H9 (cell line): ENCODE measurements at places on chromosomes 2 and 18. TPM values are rescaled to one million over a fixed set of nuclear protein-coding genes. Genes with fewer than 3 reads are reported as not detected.

GRCh38 chr2:216130346-216130971, 21.3 kb downstream of the XRCC5 start:
- H3K4me3 ChIP-seq: no peak overlapping the region
- no peak for DNase-seq
- no peaks in the 10 kb centered on the region for H3K4me1 ChIP-seq

- H3K27ac ChIP-seq: no peak overlapping the region
- peak overlapping the region; percentile 46; the same call in 1 of the 3 replicates for H3K4me3 ChIP-seq
- H3K36me3 ChIP-seq: no peaks in the 10 kb centered on the region
- DNase-seq: peak; percentile 75
- H3K27me3 ChIP-seq: no peaks in the 10 kb centered on the region
These were observed 69.3 kb downstream of the MARCO start for GRCh38 chr2:119011162-119011909.

GRCh38 chr2:216516730-216517350, 18.2 kb downstream of the RPL37A start:
- no peak for DNase-seq
- no peaks in the 10 kb centered on the region for H3K27me3 ChIP-seq
- no peaks in the 10 kb centered on the region for H3K4me1 ChIP-seq
- no peak overlapping the region for H3K27ac ChIP-seq
- no peak overlapping the region for H3K4me3 ChIP-seq

GRCh38 chr2:130918393-130918792, 81.7 kb downstream of the ARHGEF4 start:
- H3K4me3 ChIP-seq: no peak overlapping the region
- no peaks in the 10 kb centered on the region for H3K4me1 ChIP-seq
- H3K27ac ChIP-seq: no peak overlapping the region
- H3K27me3 ChIP-seq: no peaks in the 10 kb centered on the region; the same call in 1 of the 2 replicates
- H3K36me3 ChIP-seq: no peaks in the 10 kb centered on the region

- H3K36me3 ChIP-seq: peaks cover 2% of the 10 kb centered on the region
- no peak overlapping the region for H3K4me3 ChIP-seq
- no peak for DNase-seq
- H3K27ac ChIP-seq: no peak overlapping the region
These were observed 4.7 kb upstream of the MYCN start for GRCh38 chr2:15935675-15936074.

DNA sequence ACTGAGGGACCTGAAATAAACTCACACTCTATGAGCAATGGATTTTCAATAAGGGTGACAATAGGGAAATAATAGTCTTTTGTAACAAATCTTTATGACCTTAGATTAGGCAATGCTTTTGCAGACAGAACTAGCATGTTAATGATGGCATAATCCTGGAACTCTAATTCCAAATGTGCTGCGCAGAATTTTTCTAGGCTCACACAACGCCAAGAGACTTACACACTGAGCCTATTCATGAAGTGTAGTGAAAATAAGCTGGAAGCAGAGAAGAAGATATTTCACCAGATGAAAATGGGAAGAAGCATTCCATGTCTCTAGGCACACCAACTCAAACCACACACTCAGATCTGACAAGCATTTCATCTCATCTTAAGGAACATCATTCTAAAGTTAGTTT, 178.5 kb downstream of the L3MBTL4 start:
- no peaks in the 10 kb centered on the region for H3K27me3 ChIP-seq
- H3K4me3 ChIP-seq: no peak overlapping the region
- H3K27ac ChIP-seq: no peak overlapping the region
- no peak for DNase-seq
- H3K36me3 ChIP-seq: peaks cover 4% of the 10 kb centered on the region; the same call in 1 of the 2 replicates

- peaks cover 3% of the 10 kb centered on the region; the same call in 1 of the 2 replicates for H3K4me1 ChIP-seq
- DNase-seq: no peak
- H3K36me3 ChIP-seq: peaks cover 14% of the 10 kb centered on the region
These were observed 159.5 kb downstream of the COL4A4 start for GRCh38 chr2:227004482-227004881.

DNA sequence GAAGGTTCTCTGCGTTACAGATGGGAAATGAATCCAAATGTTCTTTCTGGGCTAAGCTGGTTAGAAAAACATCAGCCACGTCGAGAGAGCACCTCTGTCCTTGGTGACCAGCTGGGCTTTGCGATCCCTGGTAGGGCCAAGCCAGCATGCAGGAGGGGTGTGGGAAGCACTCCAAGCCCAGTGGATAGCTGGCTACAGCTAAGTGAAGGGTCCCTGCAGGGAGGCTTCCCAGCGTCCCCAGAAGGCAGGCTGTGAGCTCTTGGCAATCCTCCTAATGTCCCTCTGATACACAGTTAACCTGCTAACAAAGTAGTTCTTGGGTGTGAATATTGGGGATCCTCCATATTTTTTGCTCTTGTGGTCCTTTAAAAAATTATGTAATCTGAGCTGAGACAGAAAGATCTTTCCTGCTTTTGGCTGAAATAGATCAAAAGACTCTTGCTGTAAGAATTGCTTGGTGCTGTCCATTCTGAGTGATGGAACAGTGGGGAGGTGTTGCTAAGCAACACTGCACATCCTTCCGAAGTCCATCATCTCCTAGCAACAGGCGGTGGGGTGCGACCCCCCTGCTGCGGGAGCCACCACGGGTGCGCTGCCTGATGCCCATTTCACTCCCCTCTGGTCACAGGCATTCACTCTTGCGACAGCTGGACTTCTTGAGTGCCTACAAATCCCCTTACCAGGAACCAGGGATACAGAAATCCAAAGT, 88.5 kb upstream of the UXS1 start:
- no peak for DNase-seq
- no peaks in the 10 kb centered on the region for H3K36me3 ChIP-seq
- no peak overlapping the region for H3K27ac ChIP-seq
- H3K4me3 ChIP-seq: no peak overlapping the region

DNA sequence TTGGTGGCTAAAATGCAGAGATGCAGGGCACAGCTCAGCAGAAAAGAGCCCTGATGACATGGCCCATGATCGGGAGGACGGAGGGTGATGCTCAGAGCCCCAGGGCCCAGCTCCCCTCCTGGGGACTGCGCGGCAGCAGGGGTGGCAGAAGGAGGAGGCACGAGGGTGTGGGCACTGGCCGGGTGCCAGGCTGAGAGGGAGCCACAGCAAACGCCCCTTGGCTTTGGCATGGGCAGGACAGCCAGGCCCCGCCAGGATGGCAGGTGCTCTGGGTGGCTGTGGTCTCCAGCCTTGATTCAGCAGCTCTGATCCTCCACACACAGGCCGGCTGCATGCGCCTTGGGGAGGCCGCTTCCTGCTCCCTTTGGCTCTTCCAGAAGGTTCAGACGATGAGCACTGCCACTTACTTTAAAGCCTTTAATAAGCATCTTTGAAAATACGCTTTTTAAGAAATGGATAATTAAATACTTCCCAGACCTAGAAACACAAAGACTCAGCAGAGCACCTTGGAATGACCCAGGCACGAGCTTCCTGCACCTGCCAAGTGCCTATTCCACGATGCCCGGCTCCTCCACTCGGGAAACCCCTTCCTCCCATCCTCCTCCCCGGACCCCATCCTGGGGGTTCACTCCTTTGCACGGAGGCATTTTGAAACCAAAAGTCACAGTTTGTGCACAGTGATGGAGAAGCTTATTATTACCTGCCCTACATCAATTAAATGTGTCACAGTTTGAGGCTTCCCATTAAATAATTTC, 78.5 kb upstream of the SNTG2 start:
- H3K4me1 ChIP-seq: no peaks in the 10 kb centered on the region
- peak; percentile 18 for DNase-seq
- no peaks in the 10 kb centered on the region for H3K27me3 ChIP-seq
- H3K27ac ChIP-seq: no peak overlapping the region

GRCh38 chr2:33069894-33070651, 123.3 kb downstream of the LTBP1 start:
- no peak overlapping the region for H3K4me3 ChIP-seq
- no peak for DNase-seq
- no peaks in the 10 kb centered on the region for H3K36me3 ChIP-seq
- no peaks in the 10 kb centered on the region for H3K27me3 ChIP-seq

GRCh38 chr18:51426996-51427395, 229.5 kb upstream of the MEX3C start:
- H3K27ac ChIP-seq: no peak overlapping the region
- H3K4me1 ChIP-seq: 0 out of 2 replicates have a peak, but pooled peaks cover 3% of the 10 kb centered on the region
- peaks cover 3% of the 10 kb centered on the region; the same call in 1 of the 2 replicates for H3K36me3 ChIP-seq
- H3K4me3 ChIP-seq: no peak overlapping the region
- no peaks in the 10 kb centered on the region for H3K27me3 ChIP-seq

GRCh38 chr2:65969161-65969560, 465.8 kb upstream of the MEIS1 start:
- H3K27ac ChIP-seq: no peak overlapping the region
- peaks cover 16% of the 10 kb centered on the region for H3K36me3 ChIP-seq
- no peak overlapping the region for H3K4me3 ChIP-seq

DNA sequence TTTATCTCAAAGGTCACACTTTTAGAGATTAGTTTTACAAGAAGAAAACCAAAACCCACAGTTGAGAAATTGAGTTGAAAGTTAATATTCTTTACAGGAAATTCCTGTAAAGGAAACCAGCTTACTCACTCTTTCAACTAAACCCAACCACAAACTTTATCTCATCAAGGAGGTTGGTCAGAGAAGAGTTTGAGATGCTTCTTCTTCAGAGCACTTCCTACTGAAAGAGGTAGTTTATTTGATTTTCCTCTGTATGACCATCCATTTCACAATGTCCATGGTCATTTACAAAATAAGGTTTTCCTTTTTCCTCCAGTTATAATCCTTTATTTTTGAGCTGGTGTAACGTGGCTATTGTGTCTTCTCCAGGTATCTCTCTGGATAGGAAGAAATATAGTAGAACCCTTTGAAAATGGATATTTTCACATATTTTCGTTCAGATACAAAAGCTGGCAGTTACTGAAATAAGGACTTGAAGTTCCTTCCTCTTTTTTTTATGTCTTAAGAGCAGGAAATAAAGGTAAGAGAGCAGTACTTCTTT, 4.5 kb upstream of the IL18RAP start:
- no peak overlapping the region for H3K4me3 ChIP-seq
- H3K27me3 ChIP-seq: no peaks in the 10 kb centered on the region
- no peaks in the 10 kb centered on the region for H3K36me3 ChIP-seq
- H3K4me1 ChIP-seq: no peaks in the 10 kb centered on the region
- H3K27ac ChIP-seq: no peak overlapping the region
- DNase-seq: no peak

DNA sequence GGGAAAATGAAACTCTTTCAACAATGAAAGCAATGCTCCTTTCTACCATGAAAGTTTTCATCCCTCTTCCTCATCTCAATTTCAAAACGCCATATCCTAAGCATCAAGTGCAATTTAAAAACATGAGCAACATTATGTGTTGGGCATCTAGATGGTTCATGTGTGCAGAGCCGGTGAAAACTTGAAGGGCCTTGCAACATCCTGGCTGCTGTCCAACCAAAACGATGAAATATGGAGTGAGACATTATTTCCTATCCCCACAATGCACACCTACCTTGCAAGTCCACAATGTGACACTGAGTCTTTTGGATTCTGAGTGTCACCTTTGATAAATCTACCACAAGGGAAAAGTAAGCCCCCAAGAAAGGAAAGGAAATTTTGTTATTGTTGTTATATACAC, 110.0 kb downstream of the NCKAP5 start:
- no peak for DNase-seq
- no peaks in the 10 kb centered on the region for H3K27me3 ChIP-seq
- no peaks in the 10 kb centered on the region for H3K4me1 ChIP-seq
- no peak overlapping the region for H3K27ac ChIP-seq
- H3K4me3 ChIP-seq: no peak overlapping the region

- H3K4me3 ChIP-seq: no peak overlapping the region
- no peak for DNase-seq
- no peaks in the 10 kb centered on the region for H3K27me3 ChIP-seq
- no peaks in the 10 kb centered on the region; the same call in 2 of the 3 replicates for H3K36me3 ChIP-seq
- no peak overlapping the region for H3K27ac ChIP-seq
These were observed 229.7 kb downstream of the DYSF start for GRCh38 chr2:71683070-71683469.

DNA sequence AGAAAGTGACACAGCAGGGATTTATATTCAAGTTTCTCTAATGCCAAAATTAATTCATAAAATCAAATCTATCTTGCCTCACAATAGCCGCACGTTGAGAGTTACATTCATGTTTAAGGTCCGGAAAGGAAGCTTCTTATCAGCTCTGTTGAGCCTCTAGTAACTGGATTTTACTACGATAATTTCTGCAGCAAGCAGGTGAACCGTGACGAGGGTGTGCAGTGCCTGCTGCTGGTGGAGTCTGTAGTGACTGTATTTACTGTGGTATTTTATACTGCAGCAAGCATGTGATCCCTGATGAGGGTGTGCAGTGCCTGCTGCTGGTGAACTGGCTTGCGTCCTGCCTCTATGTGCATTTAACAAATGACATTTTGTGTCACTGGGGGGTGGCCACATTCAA, 120.0 kb downstream of the SNTG2 start:
- H3K36me3 ChIP-seq: peaks cover 25% of the 10 kb centered on the region
- H3K4me1 ChIP-seq: no peaks in the 10 kb centered on the region
- no peaks in the 10 kb centered on the region for H3K27me3 ChIP-seq
- H3K27ac ChIP-seq: no peak overlapping the region
- DNase-seq: no peak
- H3K4me3 ChIP-seq: no peak overlapping the region

- no peaks in the 10 kb centered on the region for H3K27me3 ChIP-seq
- no peak overlapping the region for H3K27ac ChIP-seq
- DNase-seq: no peak
- peaks cover 37% of the 10 kb centered on the region for H3K36me3 ChIP-seq
- H3K4me1 ChIP-seq: no peaks in the 10 kb centered on the region
These were observed 69.4 kb downstream of the CABLES1 start for GRCh38 chr18:23204589-23205235.

- no peaks in the 10 kb centered on the region for H3K27me3 ChIP-seq
- H3K27ac ChIP-seq: no peak overlapping the region
- H3K4me1 ChIP-seq: no peaks in the 10 kb centered on the region
- no peak for DNase-seq
These were observed 1171.3 kb downstream of the DSC3 start for GRCh38 chr18:29871246-29871645.

GRCh38 chr2:122168799-122169198, 413.3 kb downstream of the TSN start:
- H3K4me3 ChIP-seq: no peak overlapping the region
- H3K27ac ChIP-seq: no peak overlapping the region
- H3K27me3 ChIP-seq: no peaks in the 10 kb centered on the region
- H3K4me1 ChIP-seq: no peaks in the 10 kb centered on the region

The TWIST2 gene
- 0.22 and 0.33 TPM in 2 replicates for total RNA-seq

The AUP1 gene
- 91.5 and 93.6 TPM in 2 replicates for total RNA-seq

The RAD51AP2 gene
- 0.07 TPM in 1 of 2 replicates, not detected in the other for total RNA-seq

The TSN gene
- total RNA-seq: 96.1 and 102 TPM in 2 replicates

The CPS1 gene
- total RNA-seq: 12.4 and 14.2 TPM in 2 replicates

The RAB6D gene
- total RNA-seq: 0.18 TPM in 1 of 2 replicates, not detected in the other

The ANAPC1 gene
- 79.1 and 87.7 TPM in 2 replicates for total RNA-seq

The SP140 gene
- 0.31 and 0.70 TPM in 2 replicates for total RNA-seq

The SMAD7 gene
- total RNA-seq: 27.7 and 29.4 TPM in 2 replicates

The GPC1 gene
- total RNA-seq: 39.4 and 44.0 TPM in 2 replicates
